Testis (tissue), 5 donors: ENCODE measurements at places on chromosomes 13 and 19. TPM values are rescaled to one million over a fixed set of nuclear protein-coding genes. Genes with fewer than 3 reads are reported as not detected.

ATP4B gene
- not detected for total RNA-seq

CEACAM20 gene
- total RNA-seq: 0.62 TPM

DAND5 gene
- 2.8 TPM for total RNA-seq

AXL gene
- 98.2 TPM for total RNA-seq

RNF225 gene
- not detected for total RNA-seq

TSSK6 gene
- 722 TPM for total RNA-seq

TUBA3C gene
- total RNA-seq: 306 TPM

NCCRP1 gene
- 1.3 TPM for total RNA-seq

ZNF30 gene
- 2.0 TPM for total RNA-seq

ZNF835 gene
- total RNA-seq: 2.9 TPM

TMEM143 gene
- total RNA-seq: 22.9 TPM

SLC46A3 gene
- 36.0 TPM for total RNA-seq

TUBGCP3 gene
- 53.1 TPM for total RNA-seq

RNF17 gene
- 29.6 TPM for total RNA-seq

GPR4 gene
- 0.81 TPM for total RNA-seq

CDADC1 gene
- 18.5 TPM for total RNA-seq

ZGLP1 gene
- total RNA-seq: 22.1 TPM

ZNF714 gene
- 36.4 TPM for total RNA-seq

TEX101 gene
- total RNA-seq: 73.1 TPM

CD177 gene
- total RNA-seq: 0.74 TPM

ACP5 gene
- 6.8 TPM for total RNA-seq

SMAD9 gene
- total RNA-seq: 10.9 TPM

RXFP2 gene
- 0.08 TPM for total RNA-seq

PABPC3 gene
- total RNA-seq: 24.0 TPM

LGI4 gene
- 7.9 TPM for total RNA-seq

DHPS gene
- 119 TPM for total RNA-seq

YJEFN3 gene
- total RNA-seq: 29.3 TPM

NTF4 gene
- 0.55 TPM for total RNA-seq

DCLK1 gene
- 4.9 TPM for total RNA-seq
